ENCODE measurements at places on chromosomes 4 and X.

DNA sequence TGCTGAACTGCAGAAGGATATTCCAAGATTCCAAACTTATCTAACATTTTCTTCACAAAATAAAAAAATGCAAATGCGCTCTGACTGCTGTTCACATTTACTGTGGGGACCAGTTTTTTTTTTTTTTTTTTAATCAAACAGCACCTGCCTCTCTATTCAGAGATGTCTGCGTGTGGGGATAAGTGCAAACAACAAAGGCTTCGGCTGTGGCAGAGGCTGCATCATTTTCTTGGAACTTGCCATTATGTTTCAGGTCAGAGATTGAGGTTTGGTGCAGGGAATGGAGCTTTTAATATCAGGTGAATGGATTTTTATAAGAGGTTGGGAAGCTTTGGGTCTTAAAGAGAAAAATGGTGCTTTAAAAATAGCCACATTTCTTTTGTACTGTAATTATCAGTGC is 78.2 kb upstream of the TET2 start:
- DNase-seq: no peak

- no peak for DNase-seq
These were observed 516.2 kb upstream of the ADGRL3 start for GRCh38 chr4:60683973-60684372.

- DNase-seq: no peak
These were observed 44.8 kb downstream of the LDB2 start for GRCh38 chr4:16853640-16854039.

DNA sequence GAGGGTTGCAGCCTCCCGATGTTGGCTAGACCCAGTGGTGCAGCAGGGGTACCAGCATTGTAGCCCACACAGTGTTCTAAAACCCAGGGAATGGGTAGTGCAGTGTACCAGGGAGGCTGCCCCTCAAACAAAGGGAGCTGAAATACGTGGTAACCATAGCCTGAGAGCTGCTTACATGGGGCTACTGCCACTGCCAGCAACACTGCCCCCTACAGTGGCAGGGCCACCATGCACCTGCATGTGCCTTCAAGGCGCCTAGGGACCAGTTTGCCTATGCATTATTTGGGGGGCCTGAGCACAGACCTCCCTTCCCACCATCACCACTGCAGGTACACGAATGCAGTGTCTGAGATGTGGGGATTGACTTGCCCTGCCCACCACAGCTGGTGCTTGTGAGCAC is 21.0 kb upstream of the BMP15 start:
- DNase-seq: no peak

DNA sequence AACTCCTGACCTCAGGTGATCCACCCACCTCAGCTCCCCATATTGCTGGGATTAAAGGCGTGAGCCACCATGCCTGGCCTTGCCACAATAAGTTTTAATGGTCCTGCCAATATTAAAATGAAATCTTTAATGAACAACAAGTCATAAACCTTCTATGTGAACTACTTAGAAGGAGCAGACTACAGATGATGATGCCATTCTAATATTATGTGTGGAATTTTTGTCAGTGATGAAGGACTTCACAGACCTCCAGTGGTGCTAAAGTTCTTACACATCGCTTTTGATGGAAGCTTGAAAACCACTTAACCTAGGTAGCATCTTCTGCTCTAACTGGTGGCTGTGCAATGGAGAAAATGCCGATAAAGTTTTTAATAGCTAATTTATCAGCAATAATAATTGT is 331.4 kb downstream of the CCSER1 start:
- DNase-seq: no peak

DNA sequence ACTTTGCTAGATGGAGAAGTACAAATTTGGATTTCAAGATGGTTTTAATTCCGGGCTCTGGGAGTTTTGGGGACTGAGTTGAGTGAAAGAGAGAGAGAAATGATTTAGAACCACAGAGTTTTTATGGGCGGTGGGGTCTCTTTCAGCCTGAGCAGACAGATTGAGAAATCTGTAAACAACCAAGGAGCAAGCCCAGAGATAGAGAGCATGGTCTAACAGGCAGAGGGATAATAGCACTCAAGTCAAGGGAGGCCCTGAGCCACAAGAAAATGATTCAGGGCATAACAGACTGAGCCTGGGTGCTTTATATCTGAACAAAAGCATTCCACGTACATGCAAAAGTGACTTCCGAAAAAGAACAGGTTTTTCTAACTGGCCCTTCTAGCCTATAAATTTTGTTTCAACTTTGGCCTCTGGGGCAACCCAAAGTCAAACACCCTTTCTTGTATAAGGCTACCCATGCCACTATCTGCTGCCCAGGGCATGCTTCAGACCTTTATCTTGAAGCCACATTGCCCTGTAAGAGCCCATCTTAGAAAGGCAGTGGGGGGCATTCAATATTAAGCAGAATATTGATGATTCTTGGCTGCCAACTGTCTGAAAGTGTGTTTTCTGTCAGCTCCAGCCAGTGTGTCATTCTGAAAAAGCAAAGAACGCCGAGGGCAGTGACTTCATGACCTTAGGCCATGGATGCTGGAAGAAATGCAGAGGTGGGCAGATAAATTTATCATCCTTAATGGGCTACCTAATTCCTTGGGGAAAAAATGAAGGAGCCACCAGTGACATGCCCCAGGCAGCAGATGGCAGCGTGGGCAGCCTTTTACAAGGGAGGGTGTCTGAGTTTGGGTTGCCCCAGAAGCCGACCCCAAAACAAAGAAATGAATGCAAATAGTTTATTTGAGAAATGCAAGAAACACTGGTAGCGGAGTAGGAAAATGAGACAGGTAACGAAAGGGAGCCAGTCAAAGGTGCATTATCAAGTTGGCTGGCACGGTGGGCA is 637.6 kb downstream of the MID1IP1 start:
- no peak for DNase-seq

GRCh38 chrX:72368796-72369195 is 63.1 kb upstream of the CITED1 start:
- no peak for DNase-seq

- no peak for DNase-seq
These were observed 86.7 kb downstream of the JAKMIP1 start for GRCh38 chr4:6113641-6114040.

DNA sequence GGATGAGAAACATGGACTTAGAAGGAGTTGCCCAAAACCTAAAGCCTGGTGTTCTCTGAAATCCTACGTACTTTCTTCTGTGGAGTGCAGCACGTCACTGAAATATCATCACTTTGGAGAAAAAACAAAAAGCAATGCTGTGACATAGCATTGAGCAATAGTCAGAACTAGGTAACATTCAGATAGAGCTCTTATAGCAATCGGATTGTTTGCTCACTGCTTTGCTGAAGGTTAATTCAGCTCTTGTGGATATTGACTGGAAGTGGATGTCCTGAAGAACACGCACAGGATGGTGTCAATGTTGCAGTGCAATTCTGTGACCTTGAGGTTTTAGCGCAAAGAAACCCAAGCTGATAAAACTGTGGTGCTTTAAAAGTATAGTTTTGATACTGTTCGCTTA is 114.2 kb upstream of the GRXCR1 start:
- DNase-seq: no peak

GRCh38 chrX:101745046-101745445 is 85.4 kb upstream of the ARMCX2 start:
- no peak for DNase-seq

- DNase-seq: no peak
These were observed 12.5 kb downstream of the RASGEF1B start for GRCh38 chr4:81459228-81459627.

DNA sequence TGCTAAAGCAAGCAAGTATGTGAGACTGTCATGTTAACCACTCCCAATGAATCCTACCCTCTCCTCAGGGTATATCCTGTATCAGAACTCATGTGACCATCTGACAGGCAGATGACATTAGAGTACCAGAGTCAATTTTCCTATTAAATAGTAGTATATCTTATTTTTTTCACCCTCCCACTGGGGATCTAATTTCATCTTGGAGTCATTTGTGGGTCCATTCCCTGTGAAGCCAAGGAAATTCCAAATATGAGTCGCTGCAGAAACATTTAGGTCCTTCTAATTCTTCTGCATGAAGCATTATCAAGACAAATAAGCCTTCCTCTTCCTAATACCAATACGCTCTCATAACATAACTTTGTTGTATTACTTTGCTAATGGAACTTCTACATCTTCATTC is 52.2 kb upstream of the BLTP1 start:
- DNase-seq: no peak

GRCh38 chrX:154354013-154354412 is 20.4 kb downstream of the FLNA start:
- DNase-seq: no peak

DNA sequence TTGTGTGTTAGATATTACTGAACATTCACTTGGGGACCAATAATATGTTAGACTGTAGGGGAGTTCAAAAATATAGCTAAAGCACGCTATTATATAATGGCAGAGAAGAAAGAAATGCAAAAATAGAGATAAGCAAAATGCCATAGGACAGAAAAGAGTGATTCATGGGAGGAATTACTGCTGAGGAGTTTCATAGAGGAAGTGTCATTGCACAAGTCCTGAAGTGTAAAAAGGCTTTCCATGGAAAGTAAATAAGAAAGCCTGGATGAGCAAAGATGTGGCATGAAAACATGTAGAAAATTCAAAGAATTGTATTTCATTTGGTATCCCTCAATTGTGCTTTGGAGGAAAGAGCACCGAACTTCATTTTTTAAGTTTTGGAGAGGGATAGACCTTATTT is 14.5 kb downstream of the HMGB2 start:
- no peak for DNase-seq

- DNase-seq: no peak
These were observed 117.0 kb upstream of the SLC4A4 start for GRCh38 chr4:71221510-71222466.

DNA sequence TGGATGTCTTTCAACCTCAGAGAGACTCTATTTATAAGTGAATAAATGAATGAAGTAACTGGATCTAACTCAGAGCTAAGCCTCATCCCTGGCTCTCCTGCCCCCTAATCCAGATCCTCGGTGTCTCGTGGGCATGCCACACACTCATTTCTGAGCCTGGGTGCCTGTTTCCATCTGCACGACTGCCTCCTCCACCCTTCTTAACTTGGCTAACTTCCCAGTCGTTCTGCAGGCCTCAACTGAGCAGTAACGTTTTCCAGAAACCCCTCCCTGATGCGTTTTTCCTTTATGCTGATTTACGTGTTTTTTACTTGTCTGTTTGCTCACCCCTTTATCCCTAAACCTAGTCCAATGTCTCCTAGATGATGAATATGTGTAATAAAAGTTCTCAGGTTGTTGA is 186.9 kb upstream of the HS3ST1 start:
- no peak for DNase-seq

- no peak for DNase-seq
These were observed 26.3 kb upstream of the BCORL1 start for GRCh38 chrX:129956145-129956544.

DNA sequence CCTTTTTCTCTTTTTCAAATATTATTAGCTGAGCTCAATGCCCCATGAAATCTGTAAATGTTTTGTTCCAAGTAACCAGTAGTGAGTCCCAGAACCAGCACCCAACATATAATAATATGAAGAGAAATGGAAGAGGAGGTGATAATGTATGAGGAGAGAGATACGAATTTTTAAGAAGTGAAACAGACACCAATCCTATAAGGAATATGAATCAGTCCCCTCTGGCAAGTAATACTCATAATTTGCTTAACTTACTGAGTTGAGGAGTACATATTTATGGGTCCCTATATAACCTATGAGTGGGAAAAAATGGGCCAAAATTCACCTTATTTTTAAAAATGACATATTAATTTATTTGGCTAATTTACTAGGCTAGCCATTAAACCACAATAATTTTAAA is 8.4 kb upstream of the CBR4 start:
- no peak for DNase-seq

GRCh38 chr4:163568843-163569242 is 74.4 kb downstream of the TMA16 start:
- no peak for DNase-seq

DNA sequence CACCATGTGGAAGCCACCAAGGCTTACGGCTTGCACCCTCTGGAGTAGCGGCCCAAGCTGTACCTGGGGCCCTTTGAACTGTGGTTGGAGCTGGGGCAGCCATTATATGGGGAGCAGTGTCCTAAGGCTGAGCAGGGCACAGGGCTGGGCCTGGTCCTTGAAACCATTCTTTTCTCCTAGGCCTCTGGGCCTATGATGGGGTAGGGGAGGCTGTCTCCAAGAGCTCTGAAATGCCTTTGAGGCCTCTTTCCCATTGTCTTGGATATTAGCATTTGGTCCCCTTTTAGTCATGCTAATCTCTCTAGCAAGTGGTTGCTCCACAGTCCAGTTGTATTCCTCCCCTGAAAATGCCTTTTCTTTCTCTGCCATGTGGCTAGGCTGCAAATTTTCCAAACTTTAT is 96.4 kb upstream of the ARX start:
- DNase-seq: no peak

DNA sequence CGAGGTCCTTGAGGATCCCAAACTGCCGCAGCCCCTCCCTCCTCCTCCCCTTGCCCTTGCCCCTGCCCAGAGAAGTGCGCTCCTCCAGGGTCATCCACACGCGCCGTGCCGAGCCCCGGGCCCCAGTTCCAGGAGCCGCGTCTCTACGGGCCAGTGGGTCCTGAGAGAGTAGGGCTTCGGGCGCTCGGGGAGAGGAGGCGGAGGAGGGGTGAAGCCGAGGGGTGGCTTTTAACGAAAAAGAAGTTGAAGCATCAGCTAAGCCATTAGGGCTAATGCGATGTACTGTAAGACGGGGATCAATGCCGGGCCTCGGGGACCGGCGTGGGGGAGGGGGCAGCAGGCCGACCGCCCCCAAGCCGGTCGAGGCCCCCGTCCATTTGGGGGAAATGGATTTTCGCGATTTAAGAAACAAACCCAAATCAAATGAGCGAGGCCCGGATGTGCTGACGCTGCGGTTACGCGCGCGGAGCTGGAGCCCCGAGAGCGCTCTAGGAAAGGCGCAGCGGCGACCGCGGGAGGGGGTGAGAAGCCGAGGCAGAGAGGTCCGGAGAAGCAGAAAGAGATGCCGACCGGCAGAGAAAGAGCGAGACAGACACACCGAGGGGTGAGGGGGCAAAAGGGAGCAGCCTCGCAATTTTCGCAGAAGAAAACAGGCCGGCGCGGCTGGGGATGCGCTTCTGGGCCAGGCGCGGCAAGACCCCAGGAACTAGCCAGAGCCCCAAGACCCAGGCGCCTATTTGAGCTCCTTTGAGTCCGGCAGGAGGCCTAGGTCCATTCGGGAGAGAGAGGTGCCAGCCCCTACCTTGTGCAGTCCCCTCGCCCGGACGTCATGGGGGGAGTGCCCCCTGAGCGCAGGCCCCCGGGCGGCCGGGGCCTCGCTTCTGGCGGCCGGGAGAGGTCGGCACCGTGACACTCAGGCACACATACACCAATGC is 13.6 kb downstream of the HMX1 start:
- DNase-seq: no peak

DNA sequence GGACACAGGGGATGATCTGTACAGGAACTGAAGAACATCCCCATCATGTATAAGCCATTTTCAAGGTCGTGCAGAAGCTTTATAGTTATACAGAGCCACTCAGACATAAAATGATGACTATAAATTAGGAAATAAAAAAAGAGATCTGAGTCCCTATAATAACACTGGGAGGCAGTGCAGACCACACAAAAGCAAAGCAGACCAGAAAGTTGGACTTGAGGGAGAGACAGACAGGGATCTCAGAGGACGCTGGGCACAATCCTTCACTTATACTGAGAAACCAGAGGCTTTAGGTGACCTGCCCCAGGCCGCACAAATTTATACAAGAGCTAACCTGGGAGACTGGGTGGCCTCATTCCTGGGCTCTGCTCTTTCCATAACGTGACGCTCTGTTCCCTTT is 70.5 kb downstream of the HADH start:
- no peak for DNase-seq

GRCh38 chrX:17535229-17535628 is 160.2 kb downstream of the NHS start:
- peak; percentile 47 for DNase-seq
